Peyer's patch (tissue), 4 donors: ENCODE measurements at places on chromosomes 3 and 15. TPM values are rescaled to one million over a fixed set of nuclear protein-coding genes. Genes with fewer than 3 reads are reported as not detected.

The PYGO1 gene
- 2.5 TPM for total RNA-seq

The PTH1R gene
- total RNA-seq = 5.6 TPM

GRCh38 chr3:178325330-178325729 lies 210.9 kb upstream of the KCNMB2 start:
- H3K4me1 ChIP-seq = no peaks in the 10 kb centered on the region
- no peaks in the 10 kb centered on the region for H3K27me3 ChIP-seq
- no peak overlapping the region for H3K4me3 ChIP-seq
- no peak overlapping the region for H3K27ac ChIP-seq
- H3K36me3 ChIP-seq = no peaks in the 10 kb centered on the region

DNA sequence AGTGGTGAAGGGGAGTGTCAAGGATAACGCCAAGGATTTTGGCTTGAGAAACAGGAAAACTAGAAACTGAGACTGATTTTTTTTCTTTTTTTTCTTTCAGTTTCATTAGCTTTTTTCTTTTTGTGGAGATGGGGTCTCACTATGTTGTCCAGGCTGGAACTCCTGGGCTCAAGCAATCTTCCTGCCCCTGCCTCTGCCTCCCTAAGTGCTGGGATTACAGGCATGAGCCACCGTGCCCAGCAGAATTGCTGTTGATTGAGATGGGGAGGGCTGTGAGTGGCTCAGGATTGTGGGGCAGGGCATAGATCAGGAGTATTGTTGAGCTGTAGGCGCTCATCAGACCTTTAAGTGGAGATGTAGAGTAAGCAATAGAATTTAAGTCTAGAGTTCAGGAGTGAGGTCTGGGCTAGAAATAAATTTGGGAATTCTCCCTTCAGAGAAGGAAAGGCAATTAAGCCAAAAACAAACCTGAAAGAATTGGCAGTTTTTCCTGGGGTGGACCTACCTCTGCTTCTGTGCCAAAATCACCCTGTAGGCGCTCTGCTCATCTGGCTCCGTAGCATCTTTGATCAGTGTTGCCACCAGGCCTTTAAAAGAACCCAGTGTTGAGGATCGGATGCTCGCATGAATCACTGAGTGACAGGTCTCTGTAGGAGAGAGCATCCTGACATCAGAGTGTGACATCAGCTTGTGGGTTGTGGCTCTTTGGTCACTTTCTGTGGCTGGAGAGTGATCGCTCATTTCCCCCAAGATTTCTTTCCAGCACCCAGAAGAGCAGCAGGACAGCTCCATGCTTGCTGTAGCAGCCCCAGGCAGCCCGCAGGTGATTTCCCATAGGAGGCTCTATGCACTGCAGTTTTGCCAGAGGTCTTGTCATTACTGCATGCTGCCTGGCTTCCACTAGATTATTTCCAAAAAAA lies 15.8 kb downstream of the ABHD17C start:
- no peaks in the 10 kb centered on the region for H3K36me3 ChIP-seq
- no peaks in the 10 kb centered on the region for H3K4me1 ChIP-seq
- H3K27me3 ChIP-seq = no peaks in the 10 kb centered on the region
- H3K4me3 ChIP-seq = no peak overlapping the region

DNA sequence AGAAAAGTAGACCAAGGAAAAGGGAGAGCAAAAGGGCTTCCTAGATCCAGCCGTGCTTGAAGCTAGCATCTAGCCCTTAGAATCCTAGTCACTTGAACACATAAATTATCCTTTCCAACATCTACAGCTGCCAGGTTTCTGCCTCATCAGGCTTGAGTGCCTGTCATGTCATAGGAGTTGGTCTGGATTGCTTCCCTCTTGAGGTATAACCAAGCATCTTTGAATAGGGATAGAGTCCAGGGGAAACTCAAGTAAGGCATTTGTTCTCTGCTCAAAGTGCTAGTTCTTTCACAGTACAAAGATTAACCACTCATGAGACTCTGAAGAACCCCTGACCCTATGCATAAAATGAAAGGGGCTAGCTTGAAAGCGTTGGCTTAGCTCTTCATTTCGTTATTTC lies 72.3 kb downstream of the SLCO3A1 start:
- peaks cover 15% of the 10 kb centered on the region for H3K4me1 ChIP-seq
- no peak for DNase-seq
- no peaks in the 10 kb centered on the region for H3K36me3 ChIP-seq
- no peak overlapping the region for H3K4me3 ChIP-seq
